ENCODE measurements at places on chromosomes 6 and 20.

DNA sequence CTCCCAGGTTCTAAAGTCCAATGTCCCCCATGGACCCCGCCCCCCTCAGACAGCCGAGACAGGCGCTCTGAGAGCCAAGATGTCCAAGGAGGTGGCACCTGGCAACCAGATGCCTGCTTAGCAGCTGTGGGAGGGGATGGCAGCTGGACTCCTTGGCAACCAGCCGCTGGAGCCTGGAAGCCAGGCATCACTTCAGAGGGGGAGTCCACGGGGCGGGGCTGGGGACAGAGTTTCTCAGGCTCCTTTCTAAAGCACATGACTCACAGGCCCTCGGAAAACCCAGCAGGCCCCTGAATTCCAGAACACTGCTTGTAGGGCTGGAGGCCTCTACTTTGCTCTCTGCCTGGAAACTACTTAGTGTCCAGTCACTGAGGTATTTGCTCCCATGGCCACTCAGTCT lies 51.5 kb downstream of the PREX1 start:
- DNase-seq: no peak

- no peak for DNase-seq
These were observed 89.2 kb upstream of the PRSS16 start for GRCh38 chr6:27158316-27158643.

GRCh38 chr6:29474996-29475395 lies 12.8 kb downstream of the MAS1L start:
- DNase-seq: no peak

- DNase-seq: no peak
These were observed 315.1 kb downstream of the SMOC2 start for GRCh38 chr6:168756009-168756634.

DNA sequence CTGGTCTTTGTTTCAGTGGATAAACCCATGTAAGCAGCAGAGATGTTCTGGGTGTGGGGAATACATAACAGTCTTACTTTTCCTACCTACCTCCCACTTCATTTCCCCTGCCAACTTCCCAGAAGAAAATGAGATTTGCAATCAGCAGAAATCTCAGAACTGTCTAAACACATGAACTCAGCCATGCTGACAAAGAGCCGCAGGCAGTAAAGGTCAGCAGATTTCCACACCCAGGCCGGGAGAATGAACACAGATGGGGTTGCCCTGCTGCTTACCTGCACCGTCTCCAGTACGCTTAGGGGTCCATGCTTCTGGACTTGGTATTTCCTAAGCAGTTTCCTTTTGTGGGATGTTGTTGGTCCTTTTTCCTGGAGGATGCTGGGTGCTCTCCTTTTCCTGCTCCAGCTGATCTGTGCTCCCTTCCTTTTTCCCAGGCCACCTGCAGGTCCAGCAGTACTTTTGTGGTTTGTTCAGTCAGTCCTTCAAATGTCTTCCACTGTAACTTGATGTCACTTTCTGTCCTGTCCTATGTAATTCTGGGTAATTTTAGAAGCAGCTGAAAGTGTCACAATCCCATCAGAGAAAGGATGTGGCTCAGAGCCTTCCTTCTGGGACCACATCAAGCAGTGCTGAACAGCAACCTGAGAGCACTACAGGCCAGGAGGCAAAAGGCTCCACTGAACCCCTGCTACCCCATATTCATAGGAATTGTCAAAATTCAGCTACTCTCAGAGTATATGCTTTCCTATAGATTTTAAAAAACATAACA lies 129.0 kb downstream of the CEP57L1 start:
- no peak for DNase-seq

Measured in tibial artery (tissue), 4 donors.